ENCODE measurements at places on chromosomes 2 and 18.

- no peak for DNase-seq
These were observed 97.7 kb downstream of the ZNF532 start for GRCh38 chr18:58962336-58962735.

DNA sequence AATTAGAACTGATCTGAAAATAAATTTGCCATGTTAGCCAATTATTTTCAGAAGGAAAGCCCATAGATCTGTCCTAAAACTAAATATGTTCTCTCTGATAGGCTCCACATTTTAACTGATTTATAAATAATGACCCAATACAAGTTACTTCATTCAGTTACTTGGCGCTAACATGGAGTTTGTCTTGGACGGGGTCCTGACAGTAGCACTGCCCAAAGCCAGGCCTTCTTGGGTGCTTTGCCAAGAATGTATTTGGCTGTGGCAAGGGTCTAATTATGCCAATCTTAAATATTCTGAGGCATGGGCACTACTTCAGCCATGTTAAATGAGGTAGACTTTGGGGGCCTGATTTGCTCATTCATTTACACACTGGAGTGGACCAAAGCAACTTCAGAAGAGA is 135.0 kb upstream of the PKDCC start:
- DNase-seq, result no peak

DNA sequence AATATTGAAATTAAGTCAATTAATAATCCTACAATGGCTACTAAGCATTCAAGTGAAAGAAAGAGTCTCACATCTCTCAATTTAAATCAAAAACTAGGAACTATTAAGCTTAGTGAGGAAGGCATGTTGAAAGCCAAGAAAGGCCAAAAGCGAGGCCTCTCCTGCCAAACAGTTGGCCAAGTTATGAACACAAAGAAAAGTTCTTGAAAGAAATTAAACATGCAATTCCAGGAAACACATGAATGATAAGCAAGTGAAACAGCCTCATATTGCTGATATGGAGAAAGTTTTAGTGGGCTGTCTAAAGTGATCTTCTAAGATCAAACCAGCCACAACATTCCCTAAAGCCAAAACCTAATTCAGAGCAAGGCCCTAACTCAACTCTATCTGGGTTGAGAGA is 11.8 kb downstream of the RDH14 start:
- no peak for DNase-seq

DNA sequence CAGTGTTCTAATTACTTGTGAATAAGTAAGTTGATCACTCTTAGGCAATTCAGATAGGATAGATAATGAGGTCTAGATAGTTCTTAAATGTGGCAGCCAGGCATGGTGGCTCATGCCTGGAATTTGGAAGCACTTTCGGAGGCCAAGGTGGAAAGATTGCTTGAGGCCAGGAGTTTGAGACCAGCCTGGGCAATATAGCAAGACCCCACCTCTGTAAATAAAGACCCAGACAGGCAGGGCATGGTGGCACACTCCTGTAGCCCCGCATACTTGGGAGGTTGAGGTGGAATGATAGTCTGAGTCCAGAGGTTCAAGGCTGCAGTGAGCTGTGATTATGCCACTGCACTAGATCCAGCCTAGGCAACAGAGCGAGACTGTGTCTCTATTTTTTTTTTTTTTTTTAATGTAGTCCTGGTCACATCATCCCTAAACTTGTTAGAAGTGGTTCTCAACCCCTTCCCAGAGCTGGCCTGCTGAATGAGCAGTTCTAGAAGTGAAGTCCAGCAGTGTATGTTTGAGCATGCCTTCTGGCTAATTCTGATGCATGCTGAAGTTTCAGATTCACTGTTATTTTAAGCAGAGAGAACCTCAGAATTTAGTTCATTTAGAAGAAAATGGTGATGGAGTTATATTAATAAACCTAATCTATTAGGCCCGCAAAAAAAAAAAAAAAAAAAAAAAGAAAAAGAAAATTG is 306.2 kb downstream of the PRKCE start:
- no peak for DNase-seq

- peak; percentile 44 for DNase-seq
These were observed 17.7 kb downstream of the IWS1 start for GRCh38 chr2:127508631-127509034.

GRCh38 chr18:43571078-43571689 is 293.9 kb upstream of the SYT4 start:
- DNase-seq, result peak; percentile 27
